ENCODE measurements at places on chromosomes 5 and 9.

GRCh38 chr5:40150896-40151295 is 528.8 kb upstream of the PTGER4 start:
- DNase-seq: no peak

DNA sequence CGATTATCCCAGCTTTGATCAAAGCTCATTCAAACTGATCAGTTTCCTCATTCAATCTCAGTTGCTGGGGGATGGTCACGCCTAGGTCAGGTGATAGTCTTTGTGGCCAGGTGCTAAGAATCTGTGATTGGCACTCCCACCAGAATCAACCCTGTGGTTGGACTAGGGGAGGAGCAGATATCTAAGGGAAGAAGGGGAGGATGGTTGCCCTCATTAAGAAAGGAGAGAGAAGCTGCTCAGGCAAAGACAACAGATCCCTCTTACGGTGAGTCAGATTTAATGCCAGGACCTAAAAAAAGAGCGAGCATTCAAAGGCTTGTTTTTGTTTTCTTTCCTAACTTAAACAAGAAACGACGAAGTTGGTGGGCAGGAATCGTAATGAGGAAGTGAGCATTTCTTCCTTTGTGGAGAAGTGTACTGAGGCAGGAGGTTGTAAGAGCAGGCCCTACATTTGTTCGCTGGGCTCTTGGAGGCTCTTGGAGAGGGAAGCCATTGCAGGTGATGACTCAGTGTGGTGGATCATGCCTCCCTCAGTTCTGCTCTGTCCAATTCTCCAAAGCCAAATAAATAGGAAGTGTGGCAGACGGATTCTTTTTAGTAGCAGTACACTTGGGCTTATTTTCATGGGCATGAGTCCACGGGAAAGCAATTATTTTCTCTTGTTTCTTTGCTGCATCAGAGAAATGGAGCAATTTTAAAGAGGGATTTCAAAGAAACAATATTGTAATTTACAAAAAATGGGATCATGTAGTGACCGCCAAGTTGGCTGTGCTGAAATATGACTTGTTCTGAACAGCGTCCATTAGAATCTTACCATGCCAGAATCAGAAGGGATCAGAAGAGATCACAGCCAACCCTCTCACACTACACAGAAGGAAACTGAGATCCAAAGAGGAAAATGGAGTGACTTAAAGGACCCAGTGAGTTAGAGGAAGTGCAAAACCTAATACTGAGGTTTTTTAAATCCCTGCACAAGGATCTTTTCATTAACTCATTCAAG is 18.7 kb upstream of the TGFBR1 start:
- DNase-seq: no peak

DNA sequence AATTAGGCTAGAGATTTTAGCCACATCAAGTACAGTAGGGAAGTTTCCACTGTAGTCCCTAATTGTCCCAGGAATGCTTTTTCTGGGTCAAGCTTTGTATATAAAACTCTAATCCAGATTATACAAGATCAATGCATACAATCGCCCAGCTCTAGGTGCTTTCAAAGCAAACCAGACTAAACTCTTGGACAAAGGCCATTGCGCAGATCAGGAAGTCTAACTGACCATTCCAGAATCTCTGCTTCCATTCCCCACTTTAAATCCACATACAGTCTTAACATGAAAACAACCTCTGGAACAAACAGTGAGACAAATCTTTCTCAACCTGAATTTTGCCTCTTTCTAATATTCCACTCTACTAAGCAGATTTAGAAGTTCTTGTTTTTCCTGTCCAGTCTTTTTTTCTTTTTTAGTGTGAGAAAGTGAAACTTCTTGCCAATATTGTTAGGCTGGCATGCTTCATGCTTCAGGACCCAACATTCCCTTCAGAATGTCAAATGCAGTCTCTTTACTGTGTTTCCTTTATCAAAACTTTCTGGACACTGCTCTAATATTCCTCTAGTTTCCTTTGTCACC is 76.1 kb downstream of the ITGA1 start:
- DNase-seq: no peak

DNA sequence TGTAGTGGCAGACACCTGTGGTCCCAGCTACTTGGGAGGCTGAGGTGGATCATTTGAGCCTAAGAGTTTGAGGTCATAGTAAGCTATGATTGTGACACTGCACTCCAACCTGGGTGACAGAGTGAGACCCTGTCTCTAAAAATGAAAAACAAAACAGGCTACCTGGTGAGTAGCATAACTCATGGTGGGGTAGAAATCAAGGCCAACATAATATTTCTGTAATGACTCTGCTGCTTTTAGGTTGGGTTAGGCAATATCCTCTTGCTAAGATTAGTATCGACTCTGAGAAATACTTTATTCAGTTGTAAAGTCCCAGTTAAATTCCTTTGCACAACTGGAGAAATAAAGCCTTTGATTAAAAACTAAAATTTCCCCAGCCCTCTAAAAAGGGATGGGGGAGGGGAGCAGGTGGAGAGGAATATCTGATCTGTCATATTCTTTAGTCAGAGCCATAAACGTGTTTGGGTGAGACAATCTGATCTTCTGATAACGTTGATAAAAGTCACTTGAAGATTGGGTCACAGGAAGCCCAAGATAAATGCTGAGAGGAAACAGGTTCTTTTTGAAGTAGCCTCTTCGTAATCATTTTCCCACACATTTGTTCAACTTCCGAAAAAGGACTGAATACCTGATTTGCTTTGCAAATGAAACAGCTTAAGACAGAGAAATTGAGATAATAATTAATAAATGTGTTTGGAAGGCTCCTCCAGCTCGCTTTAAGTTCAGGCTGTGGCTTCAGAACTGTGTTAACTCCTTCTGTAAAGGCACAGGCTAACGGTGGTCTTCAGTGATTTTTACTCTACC is 14.9 kb downstream of the IL4 start:
- no peak for DNase-seq

GRCh38 chr9:27468000-27468399 is 56.1 kb upstream of the IFNK start:
- no peak for DNase-seq

DNA sequence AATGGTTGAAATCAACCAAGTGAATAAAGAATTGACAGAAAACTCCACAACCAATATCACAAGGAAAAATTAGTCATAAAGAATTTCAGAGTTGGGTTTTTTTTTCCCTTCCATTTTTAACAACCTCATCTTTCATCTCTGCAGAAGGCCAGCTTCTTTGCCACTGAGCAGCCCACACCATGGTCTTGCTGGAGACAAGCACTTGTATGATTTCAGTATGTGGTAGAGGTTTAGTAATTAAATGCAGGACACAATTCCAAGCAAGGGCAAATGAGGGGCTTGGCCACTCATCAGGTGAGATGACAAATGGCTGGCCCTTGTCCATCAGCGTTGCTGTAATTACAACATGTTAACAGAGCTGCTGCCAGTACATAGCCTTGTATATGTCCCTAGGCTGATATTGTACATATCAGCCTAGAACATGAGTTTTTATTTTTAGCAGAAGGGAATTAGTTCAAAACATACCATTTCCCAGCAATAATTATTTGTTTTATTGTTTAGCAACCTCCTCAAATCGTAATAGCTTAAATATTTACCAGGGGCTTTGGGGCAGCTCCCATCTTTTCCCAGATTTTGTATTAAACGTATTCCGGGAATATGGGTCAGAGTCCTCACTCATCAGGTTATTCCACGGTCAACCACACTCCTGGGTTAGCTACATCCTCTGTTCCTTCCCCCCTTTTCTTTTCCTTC is 5.0 kb upstream of the C9 start:
- DNase-seq: no peak

DNA sequence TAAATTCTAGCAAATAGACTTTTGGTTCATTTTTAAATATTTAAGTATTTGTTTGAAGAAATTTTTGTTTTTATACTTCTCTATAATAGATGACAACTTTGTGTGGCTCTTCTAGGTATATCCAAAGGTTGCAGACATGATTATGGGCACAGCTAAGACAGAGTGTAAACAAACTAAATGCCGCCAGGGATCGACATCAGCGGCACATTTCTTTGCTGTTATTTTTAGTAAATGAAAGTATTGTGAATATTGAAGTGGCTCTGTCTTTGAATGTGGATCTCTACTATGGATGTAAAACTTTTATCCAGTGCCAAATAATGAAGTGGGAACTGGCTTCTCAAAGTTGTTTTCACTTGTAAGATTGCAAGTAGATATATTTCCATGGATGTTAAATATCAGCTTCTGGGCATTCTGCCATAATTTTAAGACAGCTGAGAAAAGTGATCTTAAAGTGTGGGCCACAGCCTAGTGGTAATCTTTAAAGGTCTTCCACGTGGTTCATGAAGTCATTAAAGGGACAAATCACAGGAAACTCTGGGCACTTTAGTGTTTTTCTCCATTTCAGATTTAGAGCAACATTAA is 589.9 kb downstream of the ZNF608 start:
- no peak for DNase-seq

GRCh38 chr9:8115570-8115969 is 316.0 kb upstream of the DMAC1 start:
- DNase-seq: no peak

All from putamen (tissue), 1 donor.